ENCODE measurements at places on chromosomes 1 and 21. TPM values are rescaled to one million over a fixed set of nuclear protein-coding genes. Genes with fewer than 3 reads are reported as not detected.

- no peak for DNase-seq
Observed at GRCh38 chr1:214012418-214012817, 24.6 kb downstream of the PROX1 start.

WNT9A gene
- total RNA-seq: 1.3 TPM

- no peak for DNase-seq
Observed at GRCh38 chr1:58447042-58447441, 99.5 kb downstream of the OMA1 start.

EPHA10 gene
- total RNA-seq: not detected

DNA sequence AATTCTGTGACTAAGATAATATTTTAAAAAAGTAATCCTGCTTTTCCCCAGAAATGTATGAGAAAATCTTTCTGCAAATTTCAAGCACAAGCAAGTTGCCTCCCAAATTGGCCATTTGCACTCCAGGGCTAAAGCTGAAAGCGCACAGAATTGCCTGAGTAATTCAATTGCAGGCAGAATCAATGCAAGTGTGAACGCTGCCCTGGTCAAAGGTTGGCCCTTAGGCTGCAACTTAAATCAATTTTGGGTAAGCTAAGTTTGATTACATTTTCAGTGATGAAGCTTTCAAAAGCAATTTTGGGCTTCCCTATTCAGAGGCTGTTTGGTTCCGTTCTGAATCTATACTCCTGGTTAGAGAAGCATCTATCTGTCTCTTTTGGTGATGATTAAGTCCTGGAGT lies 501.8 kb upstream of the ZRANB2 start:
- DNase-seq: no peak

PLA2G2F gene
- not detected for total RNA-seq

PPIE gene
- 28.2 TPM for total RNA-seq

TMIGD3 gene
- 13.7 TPM for total RNA-seq

HCRTR1 gene
- 0.39 TPM for total RNA-seq

DNA sequence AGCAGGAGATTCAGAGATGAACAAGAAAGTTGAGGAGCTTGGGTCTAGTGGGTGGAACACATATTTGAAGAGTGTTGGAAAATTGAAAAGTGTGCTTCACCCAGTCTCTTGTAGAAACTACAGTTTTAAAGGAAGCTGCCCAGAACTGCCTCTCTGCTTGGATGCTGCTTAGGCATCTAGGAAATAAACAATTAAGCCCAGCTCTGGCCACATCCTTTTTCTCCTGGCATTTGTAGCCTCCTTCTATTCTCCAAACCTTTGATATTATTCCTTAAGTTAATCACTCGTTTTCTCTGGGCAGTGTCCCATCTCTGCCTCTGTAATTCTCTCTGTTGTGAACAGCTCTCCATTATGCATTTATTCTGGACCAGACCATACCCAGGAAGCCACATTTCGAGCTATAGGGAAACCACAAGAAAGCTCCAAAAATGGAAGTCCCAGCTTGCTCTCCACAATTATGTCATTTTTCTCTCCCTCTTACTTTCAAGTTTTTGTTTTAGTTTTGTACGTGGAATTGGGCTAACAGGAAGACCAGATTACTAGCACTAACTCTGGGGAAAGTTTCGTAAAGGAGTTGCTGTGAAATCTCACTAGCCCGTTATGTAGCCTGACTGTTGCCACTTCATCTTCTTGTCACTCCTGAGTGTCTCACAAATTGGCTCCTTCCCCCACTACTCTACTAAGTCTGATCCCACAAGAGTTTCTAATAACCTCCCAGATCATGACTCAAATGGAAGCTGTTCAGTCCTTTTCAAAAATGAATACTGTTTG lies 102.2 kb downstream of the NTMT2 start:
- DNase-seq: no peak

DNA sequence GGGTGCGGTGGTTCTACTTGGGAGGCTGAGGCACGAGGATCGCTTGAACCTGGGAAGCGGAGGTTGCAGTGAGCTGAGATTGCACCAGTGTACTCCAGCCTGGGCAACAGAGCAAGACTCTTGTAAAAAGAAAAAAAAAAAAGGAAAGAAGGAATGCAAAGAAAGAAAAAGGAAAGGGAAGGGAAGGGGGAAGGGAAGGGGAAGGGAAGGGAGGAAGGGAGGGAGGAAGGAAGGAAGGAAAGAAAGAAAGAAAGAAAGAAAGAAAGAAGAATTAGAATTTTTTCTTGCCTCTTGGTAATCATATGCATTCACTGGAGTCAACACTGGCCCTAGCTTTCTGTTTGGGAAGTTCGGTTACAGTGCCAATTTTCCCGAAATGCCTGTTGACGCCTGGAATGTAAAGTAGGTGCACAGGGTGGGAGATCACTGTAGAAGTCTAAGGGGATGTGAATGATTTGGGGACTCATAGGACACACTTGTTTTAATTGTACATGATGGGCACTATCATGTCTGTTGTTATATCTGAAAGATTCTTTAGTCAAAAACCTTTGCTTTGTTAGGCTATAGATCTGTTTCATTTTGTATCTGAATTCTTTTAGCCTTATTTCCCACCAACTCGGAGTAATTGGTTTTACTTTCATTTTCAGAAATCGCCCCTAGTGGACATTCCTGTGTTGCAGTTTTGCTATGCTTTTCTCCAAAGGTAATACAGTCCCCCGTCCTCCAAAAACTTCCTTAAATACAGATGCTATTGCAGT lies 59.8 kb upstream of the MORC3 start:
- no peak for DNase-seq

DNA sequence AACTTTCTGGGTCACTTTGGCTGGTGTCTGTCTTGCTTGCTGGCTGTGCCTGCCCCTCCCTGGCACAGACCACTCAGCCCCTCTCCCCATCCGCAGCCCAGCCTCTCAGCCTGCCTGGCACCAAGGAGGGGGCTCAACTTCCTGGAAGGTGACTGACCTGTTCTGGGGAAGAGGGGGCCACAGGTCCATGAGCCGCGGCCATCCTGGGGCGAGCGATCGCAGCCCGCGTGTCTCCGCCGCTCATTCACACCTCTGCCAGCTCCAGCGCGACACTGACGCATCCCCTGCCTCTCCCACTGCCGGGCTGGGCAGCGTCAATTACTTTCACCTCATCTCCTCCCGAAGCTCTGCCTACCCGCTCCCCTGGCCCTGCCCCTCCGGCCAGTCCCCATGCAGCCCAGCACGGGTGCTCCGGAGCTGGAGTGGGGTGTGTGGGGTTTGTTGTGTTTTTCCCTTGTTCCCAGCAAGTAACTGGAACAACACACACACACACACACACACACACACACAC lies 14.3 kb downstream of the SLC6A9 start:
- no peak for DNase-seq

AMPD1 gene
- total RNA-seq: not detected

DNA sequence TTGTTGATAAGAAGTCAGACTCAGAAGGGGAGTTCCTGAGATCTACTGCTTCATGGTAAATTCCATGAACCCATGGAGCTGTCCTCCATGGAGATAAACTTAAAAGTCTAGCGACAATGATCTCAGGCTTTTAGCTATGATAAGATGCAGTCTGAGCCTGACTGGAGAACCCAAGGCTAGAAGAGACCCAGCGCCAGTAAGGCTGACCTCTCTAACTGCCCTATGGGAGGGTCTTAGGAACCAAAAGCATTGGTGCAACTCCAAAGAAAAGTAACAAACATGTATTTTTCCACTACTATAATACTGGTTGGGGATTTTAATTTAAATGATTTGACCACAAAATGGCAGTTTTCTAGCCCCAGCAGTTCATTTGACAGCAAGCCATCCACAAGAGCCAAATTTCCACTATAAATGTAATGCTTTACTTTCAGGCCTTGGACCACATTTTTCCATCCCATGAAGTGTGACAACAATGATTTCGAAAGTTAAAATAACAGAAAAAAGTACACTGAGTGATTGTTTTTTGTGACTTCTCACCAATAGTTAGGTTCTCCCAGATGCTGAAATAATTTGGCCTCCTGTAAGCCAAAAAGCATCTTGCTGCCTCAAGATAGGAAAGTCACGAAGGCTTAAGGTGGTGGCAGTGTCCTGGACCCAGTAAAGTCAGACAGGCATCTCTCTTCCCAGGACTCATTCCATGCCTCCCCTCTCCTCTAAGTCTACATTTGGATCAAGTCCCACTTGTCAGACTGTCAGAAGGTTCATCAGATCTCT lies 43.1 kb upstream of the EXOSC10 start:
- DNase-seq: no peak

GRCh38 chr1:6928106-6928885 lies 143.0 kb downstream of the CAMTA1 start:
- DNase-seq: no peak

DNA sequence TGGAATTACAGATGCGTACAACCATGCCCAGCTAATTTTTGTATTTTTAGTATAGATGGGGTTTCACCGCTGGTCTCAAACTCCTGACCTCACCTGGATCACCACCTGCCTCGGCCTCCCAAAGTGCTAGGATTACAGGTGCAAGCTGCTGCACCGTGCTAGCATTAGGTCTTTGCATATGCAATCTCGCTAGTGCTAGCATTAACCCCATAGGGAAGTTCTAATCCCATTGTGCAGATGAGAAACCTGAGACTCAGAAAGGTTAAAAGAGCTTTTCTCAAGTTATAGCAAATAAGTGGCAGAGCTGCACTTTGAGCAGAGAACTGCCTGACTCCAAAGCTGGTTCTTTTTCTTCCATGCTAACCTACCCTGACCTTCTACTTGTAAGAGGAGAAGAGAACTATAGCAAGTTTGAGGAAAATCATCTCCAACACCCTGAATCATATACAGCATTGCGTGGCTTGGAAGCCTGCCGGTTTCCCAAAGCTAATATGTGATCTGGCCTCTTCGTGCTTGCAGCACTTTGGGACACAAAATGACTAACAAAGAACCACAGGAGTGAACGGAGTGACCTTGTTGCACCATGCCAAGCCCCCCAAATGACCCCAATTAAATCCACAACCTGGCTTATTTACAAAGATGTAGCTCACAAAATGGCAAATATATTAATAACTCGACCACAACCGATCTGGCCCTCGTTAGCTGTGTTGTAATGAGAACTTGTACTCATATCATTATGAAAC lies 185.1 kb downstream of the TM2D1 start:
- DNase-seq: no peak

ADAM15 gene
- total RNA-seq: 176 TPM

IL22RA1 gene
- total RNA-seq: not detected

DNA sequence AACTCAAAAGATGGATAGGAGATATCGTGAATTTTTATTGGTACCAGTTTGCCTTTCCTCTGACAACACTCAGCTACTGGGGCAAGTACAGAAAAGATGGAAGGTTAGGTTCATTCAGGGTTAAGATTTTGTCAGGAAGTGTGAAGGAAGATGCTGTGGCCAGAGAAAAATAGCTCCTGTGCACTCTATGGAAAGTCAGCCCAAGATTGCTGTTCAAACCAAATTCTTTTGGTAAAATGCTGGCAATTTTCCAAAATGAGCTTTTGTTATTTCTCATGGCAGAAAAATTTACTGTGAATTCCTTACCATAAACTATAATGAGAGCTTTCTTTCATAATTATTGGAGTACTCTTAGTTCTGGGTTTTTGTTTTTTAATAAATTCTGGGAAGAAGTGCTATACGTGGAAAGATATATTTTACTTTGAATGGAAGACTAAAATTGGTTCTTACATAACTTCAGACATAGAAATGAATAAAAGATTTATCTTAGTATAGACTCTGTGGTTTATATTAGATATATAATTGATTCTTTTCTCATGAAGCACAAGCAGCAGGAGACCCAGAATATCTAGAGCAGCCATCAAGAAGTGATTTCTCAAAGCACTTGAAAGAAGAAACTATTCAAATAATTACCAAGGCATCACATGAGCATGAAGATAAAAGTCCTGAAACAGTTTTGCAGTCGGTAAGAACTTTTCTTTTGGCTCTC lies 112.2 kb downstream of the USP25 start:
- DNase-seq: no peak

DNA sequence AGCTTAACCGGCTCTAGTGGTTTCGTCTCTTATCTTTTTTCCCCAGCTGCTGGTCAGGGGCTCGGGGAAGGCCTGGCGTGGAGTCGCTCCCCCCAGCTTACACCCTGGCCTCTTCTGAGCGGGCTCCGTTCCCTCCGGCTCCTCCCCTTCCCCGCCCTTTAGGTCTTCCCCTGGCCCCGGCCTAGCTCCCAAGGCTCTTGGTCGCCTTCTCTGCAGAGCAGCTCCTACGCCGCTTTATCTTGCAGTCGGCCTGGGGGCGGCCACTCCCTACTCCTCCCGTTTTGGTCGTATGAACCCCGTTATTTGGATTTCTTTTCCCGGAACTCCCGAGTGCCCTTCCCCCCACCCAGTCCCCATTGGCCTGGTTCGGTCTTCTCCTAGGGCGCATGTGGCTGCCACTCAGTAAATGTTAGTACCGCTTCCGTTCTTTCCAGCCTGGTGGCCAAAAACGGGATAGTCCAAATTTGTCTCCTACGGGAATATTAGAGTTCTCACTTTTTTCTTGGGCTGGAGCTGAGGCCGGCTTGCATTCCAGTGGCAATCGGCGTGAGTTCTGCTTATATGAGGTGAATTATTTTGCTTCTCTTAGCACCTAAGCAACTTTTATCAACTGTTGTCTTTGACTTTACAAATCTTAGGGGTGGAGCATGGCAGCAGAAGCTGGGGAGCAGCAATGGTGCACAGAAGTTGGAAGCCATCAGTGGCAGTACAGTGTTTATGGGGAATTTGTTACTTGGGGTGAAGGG lies 467 bp downstream of the THRAP3 start:
- DNase-seq: no peak

PPIAL4G gene
- not detected for total RNA-seq

CATSPER4 gene
- not detected for total RNA-seq

- no peak for DNase-seq
Observed at GRCh38 chr1:181033799-181034451, at the start of gene MR1. MR1 (plus strand) TSS chr1:181033983; CDS start chr1:181034008, 25 bp downstream.

- no peak for DNase-seq
Observed at GRCh38 chr1:39410915-39411436, 80.5 kb upstream of the BMP8A start.

GSTM5 gene
- 13.1 TPM for total RNA-seq

DNA sequence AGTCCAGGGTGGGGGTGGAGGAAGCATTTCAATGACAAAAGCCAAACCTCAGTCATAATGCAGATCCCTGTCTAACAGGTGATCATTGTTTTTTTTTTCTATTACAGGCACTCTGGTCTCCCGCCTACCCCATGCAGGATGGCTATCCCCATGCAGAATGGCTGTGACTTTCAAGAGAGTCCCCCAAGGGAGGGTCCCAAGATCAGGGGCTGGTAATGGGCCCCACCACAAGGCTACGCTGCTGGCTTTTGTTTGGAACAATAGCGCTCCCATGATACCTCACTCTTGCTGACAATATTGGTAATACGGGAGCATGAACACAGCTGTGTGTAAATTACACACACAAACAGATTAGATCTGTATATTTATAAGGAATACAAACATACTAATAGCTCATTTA lies 119.4 kb downstream of the SLC45A1 start:
- DNase-seq: no peak

DNA sequence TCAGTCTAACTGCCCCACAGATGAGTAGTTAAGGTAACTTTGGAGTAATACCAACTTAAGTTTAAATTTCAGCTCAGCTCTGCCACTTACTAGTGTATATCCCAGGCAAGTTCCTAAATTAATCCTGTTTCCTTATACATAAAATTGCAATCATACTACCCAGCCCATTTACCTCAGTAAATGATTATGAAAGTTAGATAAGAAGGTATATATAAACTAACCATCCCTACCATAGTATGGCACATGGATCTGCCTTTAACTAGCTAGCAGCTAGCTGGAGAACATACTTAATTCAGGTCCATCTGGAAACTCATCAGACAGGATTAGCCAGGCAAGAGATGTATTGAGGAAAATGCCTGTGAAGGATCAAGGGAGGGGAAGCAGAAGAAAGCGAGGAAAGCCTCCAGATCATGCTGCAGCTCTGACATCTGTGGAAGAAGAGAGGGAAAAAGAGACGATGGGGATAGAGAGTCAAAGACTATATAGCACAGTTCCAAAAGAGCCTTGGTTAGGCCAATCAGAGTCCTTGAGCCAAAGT lies 8.0 kb upstream of the JAK1 start:
- no peak for DNase-seq

SPATA45 gene
- total RNA-seq: not detected

JTB gene
- total RNA-seq: 102 TPM
